ENCODE measurements at places on chromosomes 5 and 9.

GRCh38 chr5:177610770-177611445 lies 11.0 kb downstream of the B4GALT7 start:
- DNase-seq, result no peak

GRCh38 chr9:31519424-31519823 lies 865.0 kb upstream of the ACO1 start:
- no peak for DNase-seq

- DNase-seq, result no peak
Observed at GRCh38 chr9:111463048-111463447, 21.1 kb downstream of the ECPAS start.

DNA sequence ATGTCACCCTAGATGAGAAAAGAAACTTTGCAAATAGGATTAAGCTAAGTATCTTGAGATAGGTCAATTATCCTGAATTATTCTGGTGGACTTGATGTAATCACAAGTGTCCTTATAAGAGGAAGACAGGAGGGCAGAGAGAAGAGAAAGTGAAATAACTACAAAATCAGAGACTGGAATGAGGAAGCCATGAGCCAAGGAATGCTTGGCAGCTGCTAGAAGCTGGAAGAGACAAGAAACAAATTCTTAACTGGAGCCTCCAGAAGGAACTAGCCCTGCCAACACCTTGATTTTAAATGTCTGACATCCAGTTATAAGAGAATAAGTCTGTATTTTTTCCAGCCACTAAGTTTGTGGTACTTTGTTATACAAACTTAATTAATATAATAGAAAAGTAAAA lies 480.0 kb downstream of the NR2F1-AS1 start:
- DNase-seq, result no peak

GRCh38 chr5:168165221-168165914 lies 126.1 kb upstream of the WWC1 start:
- DNase-seq, result no peak

DNA sequence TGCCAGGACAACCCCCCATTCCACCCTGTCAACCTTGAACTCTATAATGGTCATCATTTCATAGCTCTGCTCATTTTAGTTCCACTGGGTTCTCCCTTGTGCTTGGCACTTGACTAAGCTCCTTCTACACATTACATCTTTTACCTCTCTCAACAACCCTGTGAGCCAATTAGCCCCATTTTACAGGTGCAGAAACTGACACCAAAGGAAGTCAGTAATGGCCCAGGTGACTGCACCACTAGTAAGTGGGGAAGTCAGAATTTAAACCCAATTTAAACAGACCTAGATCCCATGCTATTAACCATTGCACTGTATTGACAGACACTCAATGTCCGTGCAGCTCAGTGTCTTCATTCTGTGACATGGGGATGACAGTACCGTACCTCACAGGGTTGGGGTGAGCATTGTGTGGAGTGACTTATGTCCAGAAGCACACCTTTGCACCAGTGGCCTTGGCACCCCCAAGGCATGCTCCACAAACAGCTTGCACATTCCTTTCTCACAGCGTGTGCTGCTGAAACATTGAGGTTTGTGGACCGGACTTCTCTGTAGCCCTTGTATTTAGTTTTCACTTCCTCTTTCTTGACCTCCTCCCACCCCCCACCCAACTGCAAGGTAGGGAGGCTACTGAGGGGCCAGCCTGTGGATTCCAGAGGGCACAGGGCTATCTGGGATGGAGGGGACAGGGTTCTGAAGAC lies 23.1 kb downstream of the IRF1 start:
- DNase-seq, result peak; percentile 48

Data from activated CD8-positive, alpha-beta memory T cell treated with anti-CD3 and anti-CD28 coated beads, Interleukin-2, amount 50 U/mL, for 48 hours (primary cell).